ENCODE measurements at places on chromosomes 13 and 19.

DNA sequence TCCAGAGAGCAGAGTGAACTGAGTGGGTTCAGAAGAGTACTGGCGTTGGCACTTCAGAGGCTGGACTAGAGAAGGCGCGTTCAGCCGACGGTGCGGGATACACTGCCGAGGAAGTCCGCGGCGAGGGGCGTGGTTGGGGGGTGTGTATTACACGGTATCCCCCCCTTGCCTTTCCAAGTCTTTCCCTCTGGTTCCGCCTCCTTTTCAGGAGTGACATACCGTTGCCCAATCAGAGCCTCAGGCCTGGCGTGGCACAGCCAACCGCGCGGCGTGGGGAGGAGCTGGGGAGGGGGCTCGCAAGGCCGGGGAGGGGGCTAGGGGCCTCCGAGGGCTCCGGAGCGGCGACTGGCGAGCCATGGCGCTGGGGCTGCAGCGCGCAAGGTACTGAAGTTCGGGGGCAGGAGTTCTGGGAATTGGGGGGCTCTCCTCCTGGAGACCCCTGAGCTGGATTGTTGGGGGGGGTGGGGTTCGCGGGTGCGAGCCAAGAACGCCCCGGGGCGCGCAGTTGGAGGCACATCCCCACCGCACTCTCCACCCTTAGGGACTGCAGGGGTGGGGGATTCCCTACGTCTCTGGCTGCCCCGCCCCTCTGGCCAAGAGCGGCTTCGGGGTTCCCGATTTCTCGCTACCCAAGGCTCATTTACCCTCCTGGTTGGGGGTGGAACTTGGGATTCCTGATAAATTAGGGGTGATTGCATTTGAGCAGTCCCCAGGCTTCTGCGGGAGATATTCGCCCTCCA is at the start of gene HIF3A:
Gene HIF3A, plus strand, starts transcription at position 321 of the 740 bp plus-strand sequence. Its CDS starts 35 bp downstream, at position 356.
- DNase-seq, result peak; percentile 92

DNA sequence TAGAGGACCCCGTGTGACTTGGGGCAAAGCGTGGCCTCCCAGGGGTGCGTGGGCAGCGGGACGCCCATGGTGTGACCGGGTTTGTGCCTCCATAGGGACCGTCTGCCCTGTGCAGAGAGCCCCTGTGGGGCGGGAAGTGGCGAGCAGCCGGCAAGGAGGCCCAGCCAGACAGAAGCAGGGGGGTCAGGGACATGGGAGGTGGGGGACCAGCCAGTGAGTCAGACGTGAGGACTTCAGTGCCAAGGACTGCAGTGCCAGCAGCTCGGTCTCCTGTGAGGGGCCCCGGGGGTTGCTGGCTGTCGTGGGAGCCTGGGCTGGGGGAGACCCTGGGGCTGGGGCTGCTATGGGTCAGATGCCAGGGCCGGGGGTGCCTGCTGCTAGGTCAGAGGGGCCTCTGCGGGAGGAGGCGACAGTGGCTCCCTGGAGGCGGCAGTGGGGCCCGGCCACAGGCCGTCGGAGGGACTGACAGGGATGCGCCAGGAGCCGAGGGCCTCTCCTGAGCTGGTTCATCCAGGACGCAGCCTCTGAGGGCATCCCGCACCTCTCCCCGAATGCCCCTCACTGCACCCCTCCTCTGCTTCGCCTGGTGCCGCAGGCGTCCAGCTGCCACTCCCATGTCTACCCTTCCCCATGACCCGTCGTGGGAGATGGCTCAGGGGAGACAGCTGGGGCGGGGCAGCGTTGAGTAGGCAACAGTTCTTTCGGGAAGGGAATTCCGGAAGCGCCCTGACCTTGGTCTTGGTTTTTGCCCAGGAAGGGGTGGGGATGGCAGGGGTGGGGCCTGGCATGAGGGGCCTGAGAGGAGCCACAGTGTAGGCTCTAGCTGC is 80.0 kb downstream of the KDM4B start:
- no peak for DNase-seq

GRCh38 chr19:17470068-17470841 is at the start of gene SLC27A1:
Gene SLC27A1, plus strand, starts transcription at chr19:17470524. Its CDS starts 17 bp downstream, at chr19:17470541.
- DNase-seq, result peak; percentile 99

DNA sequence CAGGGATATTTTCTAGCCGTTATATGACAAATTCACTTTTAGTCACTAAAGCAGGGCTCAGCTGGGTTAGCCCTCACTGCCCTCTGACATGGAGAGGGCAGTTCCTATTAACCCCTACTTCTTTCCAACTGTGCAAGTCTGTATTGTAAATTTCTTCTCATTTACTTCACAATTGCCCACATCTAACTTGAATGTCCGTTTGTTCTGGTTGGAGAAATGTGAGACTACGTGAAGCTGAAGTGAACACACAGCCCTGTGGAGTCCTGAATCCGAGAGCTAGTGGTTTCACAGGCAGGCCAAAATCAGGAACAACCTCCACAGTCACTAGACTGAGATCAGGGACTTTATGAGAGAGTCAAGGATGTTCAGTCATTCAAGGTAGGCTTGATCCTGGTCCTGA is 4.4 kb upstream of the MYO16 start:
- DNase-seq, result no peak

GRCh38 chr19:8209462-8210378 is 550 bp downstream of the CERS4 start:
- DNase-seq, result peak; percentile 70

- DNase-seq, result no peak
Measured at GRCh38 chr19:30927705-30928104, 421.5 kb downstream of the TSHZ3 start.

DNA sequence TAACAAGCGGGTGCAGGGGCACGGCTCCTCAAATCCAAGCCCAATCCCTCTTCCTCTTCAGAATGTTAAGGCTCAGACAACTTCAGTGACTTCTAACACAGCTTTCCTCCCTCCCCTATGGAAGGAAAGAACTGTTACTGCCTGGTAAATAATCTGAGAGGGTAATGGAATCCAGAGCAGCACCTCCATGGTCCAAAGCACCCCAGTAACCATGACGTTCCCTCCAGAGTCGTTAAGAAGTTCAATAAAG is 969 bp downstream of the AKT2 start:
- no peak for DNase-seq

DNA sequence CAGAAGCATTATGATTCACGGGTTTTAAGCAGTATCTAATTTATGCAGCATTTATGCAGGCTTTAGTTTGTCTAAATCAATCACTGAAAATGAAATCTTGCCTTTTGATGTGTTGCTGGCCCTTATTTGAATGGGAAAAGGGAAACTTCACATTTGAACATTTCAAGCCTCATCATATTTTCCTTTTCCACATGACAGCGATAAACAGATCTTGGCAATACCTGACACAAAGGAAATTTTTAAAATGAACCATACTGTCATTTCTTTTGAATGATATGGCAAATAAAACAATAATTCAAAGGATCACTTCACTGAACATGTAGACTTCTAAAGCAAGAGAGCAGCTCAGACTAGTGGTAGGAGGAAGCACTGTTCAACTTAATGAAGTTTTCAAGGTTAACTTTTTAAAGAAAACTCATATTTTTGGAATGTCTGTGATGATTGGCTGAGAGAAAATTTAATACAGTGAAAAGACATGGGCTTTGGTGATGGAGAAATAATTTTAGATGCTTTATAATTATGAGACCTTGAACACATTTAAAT is 198.1 kb downstream of the OXGR1 start:
- no peak for DNase-seq
